Activated T-cell treated with anti-CD3 and anti-CD28 coated beads, Interleukin-2, amount 50 U/mL, for 1 hour (primary cell): ENCODE measurements at places on chromosomes 5 and 9.
A peak's percentile ranks its signal among the peaks of the same experiment; 100 is the strongest.

- DNase-seq, result no peak
These were observed 120.8 kb downstream of the EHMT1 start for GRCh38 chr9:137739371-137740309.

DNA sequence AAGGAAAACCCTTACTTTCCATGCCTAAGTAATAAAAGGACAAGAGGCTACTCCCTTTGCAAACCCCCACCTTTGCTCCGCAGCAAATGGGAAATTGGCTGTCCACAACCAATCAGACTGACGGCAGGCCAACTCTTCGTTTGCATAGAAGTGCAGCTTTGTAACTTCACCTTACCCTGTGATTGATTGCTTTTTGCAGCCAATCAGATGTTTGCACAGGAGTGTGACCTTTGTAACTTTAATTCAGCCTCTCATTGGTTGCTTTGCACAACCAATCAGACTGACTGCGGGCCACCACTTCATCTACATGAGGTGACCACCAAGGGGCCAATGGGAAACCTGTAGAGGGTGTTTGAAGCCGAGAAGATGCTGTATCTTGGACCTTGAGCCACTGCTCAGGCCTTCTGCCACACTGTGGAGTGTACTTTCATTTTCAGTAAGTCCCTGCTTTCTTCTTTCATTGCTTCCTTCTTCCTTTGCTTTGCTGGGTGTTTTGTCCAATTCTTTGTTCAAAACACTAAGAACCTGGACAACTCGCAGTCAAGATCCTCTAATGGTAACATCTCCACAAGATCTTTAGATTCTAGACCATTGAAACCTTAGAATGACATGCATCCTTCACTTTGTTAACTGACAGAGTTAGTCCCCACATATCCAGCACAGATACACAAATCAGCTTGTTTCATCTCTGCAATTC is 51.3 kb upstream of the FREM1 start:
- no peak for DNase-seq

DNA sequence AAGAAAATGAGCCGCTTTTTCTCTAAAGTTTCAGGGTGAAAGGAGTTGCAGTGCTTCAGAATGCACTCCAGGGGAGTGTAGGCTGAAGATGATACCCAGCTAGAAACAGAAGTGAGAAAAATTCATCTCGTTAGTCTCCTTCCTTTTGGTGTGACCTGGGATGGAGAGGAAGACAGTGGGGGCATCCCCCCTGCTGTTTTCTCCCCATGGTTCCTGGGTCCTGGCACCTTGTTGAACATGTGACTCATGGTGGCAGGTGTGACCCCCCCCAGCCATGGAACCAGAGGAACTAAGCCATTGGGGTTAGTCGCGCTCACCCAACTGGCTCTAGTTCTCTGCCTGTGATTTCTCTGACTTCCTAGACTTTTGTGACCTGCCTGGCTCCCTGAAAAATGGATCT is 424.6 kb downstream of the CSNK1G3 start:
- DNase-seq, result no peak

DNA sequence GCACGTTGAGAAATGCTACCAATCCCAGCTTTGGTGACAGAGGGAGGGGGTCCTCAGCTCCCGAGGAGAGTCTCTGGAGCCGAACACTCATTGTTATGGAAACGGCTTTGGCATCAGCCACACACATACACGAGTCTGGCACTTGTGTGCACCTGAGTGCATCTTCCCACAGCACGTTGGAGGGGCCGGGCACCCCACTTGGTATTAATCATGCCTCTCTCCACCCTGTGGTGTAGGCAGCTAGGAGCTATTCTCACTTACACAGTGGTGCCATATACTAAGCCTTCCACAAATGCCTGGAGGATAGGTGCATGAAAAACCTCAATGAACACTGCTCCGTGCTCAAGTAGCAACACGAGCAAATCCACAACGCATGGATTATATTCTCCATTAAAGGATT is 133.9 kb upstream of the PANK3 start:
- no peak for DNase-seq

GRCh38 chr5:114702136-114702535 is 340.3 kb downstream of the KCNN2 start:
- DNase-seq, result no peak

- DNase-seq, result peak; percentile 44
These were observed 823 bp downstream of the ST6GALNAC6 start for GRCh38 chr9:127898433-127899127.

DNA sequence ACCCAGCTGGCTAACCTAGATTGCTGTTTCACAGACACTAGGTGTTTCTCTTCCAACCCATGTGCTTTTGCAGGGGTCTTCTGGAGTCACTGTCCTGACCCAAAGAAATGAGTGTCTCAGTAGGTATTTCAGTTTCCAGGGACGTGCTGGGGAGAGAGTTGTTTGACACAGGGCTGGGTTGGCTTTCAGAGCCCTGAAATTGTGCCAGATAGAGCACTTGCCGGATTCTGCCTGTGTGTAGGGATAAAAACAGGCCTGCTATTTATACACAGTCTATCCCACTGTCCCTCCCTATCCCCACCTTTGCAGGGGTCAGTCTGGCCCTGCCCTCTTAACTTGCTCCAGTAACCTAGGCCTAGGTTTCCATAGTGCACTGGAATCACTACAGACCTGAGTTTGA is 957 bp upstream of the HBEGF start:
- no peak for DNase-seq

DNA sequence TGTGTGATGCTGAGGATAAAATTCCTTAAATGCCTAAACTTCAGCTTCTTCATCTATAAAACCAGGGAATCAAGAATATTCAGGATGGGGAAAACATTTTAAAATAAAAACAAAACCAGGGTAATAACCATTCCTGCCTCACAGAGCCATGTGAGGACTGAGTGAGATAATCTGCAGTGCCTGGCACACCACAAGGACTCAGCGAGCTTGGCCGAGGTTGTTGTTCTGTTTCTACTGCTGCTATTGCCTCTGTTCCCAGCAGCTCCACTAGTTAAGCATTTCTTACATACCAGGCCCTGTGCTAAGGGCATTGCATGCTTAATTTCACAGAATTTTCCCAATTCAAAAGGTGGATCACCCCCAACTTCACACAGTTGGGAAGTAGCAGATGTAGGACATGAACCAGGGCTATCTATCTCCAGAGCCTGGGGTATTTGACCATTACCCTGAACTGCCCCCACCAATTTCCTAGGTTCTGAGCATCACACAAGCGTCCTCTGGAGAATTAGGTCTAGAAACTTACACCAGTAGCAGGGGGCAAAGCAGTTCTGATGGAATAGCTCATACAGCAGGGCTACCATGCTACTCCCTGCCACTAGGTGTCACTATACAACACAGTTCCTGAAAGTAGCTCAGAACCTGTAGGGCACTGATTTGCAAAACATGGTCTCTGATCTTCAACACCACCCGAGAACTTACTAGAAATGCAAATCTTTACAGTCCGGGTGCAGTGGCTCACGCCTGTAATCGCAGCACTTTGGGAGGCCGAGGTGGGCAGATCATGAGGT is 74.3 kb downstream of the LRSAM1 start:
- no peak for DNase-seq

- no peak for DNase-seq
These were observed 217.5 kb downstream of the DENND1A start for GRCh38 chr9:123712399-123712798.

GRCh38 chr9:114900942-114901802 is 29.2 kb downstream of the TNFSF8 start:
- no peak for DNase-seq

- DNase-seq, result no peak
These were observed 1.8 kb upstream of the GALNT12 start for GRCh38 chr9:98805506-98806272.

GRCh38 chr5:91154338-91154737 is 228.8 kb downstream of the ARRDC3 start:
- no peak for DNase-seq

DNA sequence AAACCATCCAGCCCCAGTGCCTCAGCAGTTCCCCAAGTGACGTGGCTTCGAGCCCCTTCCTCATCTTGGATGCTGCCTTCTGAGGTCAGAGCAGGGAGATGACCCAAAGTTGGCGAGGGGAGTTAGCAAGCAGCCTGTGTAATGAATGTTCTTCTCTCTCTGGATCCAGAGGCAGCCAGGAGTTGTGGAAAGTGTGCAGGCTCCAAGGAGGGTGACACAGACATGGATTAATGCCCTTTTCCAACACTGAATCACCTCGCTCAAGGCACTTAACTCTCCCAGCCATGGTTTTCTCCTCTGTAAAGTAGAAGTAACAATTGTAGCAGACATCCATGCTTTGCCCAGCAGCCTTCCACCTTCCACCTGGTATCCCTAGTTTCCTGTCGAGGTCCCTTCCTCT is 64.6 kb upstream of the HAND1 start:
- DNase-seq, result no peak

- DNase-seq, result no peak
These were observed 197.9 kb downstream of the SH3GL2 start for GRCh38 chr9:17776735-17777134.

DNA sequence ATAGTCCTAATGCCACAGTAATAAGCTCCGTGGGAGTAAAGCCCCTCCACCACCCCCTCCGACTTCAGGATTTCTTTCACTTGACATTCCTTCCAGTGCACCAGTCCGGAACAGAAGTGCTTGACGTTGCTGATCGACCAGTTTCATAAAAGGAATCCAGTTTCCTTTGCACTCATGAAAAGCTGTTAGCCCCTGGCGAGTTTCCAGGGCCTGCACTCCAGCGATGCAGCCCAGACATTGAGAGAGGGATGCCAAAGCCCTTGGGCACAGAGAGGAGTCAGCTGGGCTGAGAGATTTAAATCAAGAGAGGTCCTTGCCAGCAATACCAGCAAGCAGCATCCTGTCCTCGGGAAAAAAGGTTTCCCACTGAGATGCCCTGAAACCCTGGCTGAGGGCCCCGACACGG is 170.1 kb downstream of the GABBR2 start:
- no peak for DNase-seq

GRCh38 chr5:82355496-82355895 is 77.3 kb upstream of the RPS23 start:
- DNase-seq, result no peak

DNA sequence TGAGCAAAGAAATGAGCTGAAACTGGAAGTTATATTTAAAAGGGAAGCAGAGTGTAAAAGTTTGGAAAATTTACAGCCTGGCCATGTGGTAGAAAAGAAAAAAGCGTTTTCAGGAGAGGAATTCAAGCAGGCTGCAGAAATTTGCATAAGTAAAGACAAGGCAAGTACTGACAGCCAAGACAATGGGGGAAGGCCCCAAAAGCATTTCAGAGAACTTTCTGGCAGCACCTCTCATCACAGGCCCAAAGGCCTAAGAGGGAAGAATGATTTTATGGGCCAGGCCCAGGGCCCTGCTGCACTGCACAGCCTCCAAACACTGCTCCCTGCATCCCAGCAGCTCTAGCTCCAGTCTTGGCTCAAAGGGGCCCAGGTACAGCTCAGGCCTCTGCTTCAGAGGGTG is 169.7 kb downstream of the GLIS3 start:
- no peak for DNase-seq

GRCh38 chr5:172707285-172708182 is 63.5 kb downstream of the DUSP1 start:
- DNase-seq, result no peak

DNA sequence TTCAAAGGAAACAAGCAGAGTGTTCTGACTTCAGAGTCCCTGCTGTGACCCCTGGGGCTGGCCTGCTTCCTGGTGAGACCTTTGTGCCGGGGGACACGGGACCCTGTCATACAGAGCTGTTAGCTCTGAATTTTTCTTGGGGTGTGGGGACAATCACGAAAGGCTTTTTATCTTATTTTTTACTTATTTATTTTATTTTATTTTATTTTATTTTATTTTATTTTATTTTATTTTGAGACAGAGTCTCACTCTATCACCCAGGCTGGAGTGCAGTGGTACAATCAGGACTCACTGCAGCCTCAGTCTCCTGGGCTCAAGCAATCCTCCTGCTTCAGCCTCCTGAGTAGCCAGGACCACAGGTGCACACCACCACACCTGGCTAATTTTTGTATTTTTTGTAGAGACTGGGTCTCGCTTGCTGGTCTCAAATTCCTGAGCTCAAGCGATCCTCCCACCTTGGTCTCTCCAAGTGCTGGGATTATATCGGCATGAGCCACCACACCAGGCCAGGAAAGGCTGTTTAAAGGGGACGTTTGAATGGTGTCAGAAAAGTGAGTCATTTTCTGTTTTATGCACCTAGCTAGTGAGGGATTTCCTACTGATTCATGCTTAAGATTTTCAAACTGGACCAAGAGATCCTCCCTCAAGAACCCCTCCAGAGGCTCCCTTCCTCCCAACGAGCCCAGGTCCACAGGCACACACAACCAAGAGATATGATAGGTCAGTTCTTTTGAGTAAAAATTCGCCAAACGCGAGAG is 75.7 kb downstream of the OLFM1 start:
- DNase-seq, result no peak

- no peak for DNase-seq
These were observed 216.5 kb upstream of the KLF9 start for GRCh38 chr9:70630971-70631370.

DNA sequence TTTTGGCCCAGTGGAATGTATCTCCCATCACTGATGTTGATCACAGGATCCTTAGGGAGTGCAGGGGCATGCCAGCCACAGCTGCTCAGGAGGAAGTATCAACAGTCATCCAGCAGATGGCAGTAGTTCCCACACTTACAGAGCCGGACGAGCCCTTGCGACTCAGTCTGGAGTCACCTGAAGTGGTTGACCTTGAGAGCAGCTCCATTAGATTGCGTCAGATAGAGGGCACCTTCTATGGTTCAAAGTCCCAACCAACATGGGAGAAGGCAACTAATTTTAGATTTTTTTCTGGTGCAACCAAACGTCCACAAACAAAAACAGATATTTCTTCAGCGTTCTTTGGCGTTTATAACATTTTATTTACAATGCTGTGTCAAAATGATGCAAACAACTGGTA is 124.5 kb downstream of the EGFLAM start:
- peak; percentile 29 for DNase-seq

DNA sequence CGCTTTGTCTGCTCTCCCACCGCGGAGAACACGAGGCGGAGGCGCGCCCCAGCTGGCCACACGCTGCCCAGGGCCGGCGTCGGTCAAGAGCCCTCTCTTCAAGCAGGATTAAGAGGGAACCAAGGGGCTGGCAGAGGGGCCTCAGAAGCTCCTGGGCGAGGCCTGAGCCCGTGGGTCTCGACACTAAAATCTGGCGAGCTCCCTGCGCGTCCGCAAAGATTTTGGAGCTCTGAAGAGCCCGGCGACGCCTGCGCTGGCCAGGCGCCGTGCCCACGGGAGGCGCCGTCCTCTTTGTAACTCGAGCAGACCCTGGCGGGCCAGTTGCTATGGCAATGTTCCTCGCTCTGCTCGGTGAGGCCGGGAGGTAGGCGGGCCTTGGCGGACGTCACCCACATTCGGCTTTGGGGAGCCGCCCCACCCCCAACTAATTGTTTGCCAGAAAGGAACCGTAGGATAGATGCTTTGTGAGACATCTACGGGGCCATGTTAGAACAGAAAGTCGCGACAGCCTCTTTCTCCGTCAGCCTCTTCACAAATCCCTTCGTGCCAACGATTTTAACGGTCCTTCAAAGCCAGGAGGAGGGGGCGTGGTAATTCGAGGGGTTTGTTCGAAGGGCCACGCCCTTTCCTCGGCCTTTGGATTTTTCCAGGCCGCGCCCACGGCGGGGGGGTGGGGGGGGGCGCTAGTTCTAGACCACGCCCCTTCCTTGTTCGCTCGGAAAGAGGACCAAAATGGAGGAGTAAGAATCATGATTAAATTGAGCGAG is 714 bp upstream of the CNOT8 start:
- peak; percentile 90 for DNase-seq
